ENCODE measurements at places on chromosomes 6 and 20.

DNA sequence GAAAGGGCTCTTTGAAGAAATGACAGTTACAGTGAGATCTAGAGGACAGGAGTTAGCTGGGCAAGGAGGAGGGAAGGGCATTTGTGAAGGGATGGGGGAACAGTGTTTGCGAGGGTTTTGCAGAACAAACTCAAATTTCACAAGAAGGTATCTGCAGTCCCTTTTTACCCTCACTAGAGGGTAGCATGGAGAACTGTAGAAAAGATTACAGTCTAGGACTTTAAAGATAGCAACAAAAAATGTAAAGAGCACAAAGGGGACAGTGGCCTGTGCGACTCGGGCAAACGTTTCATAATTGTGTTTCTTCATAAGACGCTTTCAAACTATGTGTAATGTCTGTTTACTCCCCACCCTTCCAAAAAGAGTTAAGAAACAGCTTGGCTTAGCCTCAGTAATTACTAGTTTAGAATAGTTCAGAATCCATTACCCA is 21.2 kb upstream of the ASXL1 start:
- no peak for DNase-seq

- DNase-seq: peak; percentile 29
Observed at GRCh38 chr6:110814102-110815014, 911 bp downstream of the CDK19 start.

DNA sequence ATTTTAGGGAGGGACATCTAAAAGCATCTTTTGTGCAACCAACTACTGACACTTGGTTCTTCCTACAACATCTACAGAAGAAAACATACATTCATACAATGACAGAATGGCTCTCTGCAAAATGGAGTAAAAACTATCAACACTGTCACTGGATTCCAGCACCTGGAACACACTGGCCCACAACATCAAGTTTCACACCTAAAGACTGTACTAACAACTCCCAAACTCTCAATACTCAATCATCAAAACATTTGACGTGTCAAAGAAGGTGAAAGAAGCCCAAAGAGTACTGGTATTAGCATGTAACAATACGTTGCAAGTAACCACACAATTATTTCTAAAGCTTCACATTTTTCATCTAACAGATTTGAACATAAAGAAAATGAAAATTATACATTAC is 2.1 kb downstream of the CPNE1 start:
- no peak for DNase-seq

DNA sequence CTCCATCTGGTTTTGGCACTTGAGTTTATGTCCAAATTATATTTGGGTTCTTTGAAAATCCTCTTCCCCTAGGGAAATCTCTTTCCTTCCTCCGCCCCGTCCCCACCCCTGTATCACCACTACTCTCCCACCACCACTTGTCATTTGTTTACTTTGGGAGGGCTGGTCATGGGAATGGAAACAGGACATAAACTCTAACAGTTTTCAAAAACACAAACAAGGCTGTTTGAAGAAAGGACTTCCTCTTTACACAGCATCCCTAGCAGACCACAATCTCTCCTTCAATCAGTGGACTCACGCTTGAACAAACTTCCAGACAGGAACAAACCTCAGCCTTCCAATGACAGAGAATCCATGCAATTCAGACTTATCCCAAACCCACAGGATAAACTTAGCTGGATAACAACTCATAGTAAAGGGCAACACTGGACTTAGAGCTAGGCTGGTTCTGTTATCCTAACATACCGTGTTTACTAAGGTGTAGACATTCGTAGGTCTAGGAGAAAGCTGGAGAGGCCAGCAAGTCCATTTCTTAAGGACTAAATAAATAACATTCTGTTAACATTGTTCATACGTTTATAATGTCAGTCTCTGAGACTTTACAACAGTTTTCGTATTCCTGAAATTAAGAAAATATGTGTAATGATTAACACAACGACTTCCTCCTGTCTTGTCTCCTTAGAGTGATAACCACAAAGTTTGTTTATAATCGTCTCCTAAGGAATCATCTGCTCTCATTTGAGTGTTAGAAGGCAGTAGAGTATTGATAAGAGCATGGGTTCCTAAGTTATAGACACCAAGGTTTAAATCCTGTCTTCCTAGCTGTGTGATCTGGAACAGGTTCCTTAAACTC is 44.1 kb upstream of the CTAGE9 start:
- no peak for DNase-seq
